ENCODE measurements at places on chromosomes 16 and 17.

DNA sequence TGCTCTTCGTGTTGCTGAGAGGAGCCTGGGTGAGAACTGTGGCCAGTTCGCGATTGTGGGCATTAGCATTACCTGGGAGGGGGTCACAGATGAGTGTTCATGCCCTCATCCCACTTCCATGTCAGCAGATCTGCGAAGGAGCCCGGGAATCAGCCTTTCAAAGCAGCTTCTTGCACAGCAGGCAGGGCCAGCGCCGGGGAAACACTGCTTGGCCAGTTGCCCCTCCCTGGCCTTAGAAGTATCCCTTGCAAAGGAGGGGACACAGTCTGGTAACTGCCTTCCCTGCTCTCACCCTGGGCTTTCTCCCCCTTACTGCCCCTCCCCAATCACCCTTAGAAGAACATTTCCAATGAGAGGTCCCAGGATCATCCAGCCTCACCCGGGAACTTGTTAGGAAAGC lies 42.8 kb upstream of the FOXF1 start:
- DNase-seq, result no peak

DNA sequence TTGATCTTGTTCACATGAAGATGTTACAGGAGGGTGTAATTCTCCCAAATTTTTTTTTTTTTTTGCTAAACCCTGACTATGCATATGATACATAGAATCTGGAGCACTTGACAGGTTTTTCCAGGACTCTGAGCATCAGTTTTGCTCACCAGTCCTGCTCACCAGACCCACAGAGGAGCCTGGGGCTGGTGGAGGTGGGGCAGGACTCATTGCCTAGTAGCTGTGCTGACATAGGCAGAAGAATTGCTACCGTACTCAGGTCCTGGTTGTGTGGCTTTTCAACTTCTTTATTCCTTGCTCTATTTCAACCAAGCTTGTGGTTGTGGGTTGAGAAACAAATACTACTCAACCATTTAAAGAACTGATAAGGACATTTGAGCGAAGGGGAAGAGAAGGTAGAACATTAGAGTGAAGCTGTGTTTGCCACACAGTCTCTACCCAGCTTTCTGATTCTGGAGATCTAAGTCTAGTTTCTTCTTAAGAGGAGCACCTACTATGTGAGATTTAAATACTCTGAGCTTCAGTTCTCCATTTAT lies 212.4 kb downstream of the UTP18 start:
- no peak for DNase-seq

GRCh38 chr17:43574896-43575525 lies 28.9 kb upstream of the ETV4 start:
- DNase-seq, result no peak

DNA sequence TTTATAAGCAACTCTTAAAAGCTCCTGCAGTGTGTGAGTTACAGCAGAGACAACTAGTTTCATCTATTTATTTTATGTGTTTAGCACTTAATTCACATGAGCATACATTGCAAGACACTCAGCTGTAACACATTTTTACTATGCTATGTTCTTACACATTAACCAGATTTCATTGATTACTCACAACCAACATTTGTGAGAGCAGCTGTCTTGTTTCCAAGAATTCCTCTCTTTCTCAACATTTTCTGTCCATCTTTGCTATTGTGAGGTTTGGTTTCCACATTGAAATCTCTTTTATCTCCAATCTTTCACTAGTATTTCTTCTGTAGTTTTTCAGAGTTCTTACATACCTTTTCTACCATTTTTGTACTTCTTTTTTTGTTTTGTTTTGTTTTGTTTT lies 51.2 kb downstream of the COPRS start:
- no peak for DNase-seq

- DNase-seq, result no peak
Measured at GRCh38 chr17:27996202-27997043, 46.1 kb upstream of the NLK start.

DNA sequence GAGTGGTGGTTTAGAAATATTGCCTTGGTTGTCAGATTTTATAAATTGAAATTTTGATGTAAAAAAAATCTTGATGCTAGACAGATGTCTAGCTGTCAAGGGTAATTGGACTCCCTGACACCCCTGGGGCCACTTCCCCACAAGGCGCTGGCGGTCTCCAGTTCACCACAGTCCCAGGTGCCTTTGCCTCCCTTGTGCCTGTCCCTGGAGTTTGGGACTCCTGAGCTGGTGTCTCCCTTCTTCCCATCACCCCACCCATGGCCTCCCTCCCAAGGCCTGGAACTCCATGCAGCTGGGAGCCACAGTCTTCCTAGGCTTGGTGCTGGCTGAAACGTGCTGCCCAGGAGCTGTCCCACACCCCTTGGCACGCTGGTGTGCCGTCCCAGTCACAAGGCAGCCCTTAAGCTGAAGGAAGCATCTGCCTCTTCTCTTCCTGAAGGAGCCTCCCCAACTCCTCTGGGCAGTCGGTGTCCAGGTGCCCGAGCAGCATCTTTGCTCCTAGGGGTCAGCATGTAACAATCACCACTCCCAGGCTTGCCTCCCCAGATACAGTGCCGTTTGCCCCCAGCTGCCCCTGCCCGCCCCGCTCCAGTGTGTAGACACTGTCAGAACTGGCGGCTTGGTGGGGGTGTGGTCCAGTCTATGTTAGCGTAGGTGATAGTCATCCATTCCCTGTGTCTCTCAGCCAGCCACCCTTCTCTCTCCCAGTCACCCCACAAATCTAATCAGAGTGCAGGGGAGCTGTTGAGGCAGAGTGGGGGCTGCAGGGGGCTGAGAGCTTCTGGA lies 26.2 kb downstream of the POLR3E start:
- DNase-seq, result no peak

DNA sequence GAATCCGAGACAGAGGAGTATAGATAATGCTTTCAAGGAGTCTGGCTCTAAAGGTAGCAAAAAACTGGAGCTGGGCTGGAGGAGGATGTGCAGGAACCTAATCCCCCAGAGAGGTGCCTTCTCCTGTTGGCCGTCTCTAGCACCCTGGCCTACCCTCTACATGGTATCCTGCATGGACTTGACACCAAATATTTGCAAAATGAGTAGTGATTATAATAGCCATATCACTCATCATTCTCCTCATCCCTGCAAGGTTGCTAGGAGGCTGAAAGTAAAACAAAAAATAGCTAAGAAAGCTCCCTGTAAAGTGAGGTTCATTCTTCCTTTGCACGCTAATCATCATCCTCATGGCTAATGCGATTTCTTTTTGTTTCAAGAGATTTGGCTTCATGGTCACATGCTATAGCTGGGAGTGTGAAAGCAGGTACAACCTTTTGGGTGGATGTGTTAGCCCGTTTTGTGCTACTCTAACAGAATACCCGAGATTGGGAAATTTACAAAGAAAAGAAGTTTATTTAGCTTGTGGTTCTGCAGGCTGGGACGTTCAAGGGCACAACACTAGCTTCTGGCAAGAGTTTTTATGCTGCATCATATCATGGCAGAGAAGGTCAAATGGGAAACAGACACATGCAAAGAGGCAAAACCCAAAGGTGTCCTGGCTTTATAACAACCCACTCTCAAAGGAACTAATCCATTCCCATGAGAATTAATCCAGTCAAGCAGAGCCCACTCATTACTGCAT lies 27.1 kb upstream of the CIITA start:
- no peak for DNase-seq

DNA sequence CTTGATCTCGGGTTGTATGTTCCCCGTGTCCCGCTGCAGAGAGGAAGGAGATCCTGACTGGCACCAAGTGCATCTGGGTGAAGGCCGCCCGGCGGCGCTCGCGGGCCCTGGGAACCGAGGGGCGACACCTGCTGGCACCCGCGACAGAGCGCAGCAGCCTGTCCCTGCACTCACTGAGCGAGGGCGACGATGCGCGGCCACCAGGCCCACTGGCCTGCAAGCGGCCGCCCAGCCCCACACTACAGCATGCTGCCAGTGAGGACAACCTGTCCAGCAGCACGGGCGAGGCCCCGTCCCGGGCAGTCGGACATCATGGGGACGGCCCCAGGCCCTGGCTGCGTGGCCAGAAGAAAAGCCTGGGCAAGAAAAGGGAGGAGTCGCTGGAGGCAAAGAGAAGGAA lies 7.5 kb downstream of the BTBD17 start:
- peak; percentile 23 for DNase-seq

- DNase-seq, result no peak
Measured at GRCh38 chr16:55690841-55691240, 35.1 kb downstream of the SLC6A2 start.

DNA sequence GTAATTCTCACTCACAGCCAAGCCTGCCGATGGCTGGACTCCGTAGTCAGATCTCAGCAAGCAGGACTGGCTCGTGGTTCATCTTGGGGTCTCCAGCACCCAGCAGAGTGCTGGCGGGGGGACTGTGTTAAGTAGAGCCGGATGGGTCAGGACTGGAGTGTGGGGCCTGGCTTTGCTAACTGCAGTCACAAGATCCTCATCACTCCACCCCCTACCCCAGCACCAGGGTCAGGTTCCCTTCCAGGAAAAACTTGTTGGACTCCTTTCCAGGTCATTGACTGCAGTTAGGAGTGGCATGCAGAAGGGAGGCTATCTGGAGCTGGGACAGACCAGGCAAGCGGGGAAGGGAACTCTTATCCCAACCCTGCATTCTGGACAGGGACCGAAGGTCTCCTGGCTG lies 6.0 kb downstream of the CIITA start:
- no peak for DNase-seq

DNA sequence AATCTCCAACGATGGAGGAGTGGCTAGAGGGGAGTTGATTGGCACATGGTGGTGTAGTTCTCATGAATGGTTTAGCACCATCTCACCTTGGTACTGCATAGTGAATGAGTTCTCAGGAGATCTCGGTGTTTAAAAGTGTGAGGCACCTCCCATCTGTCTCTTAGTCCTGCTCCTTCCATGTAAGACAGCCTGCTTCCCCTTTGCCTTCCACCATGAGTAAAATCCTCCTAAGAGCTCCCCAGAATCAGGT lies 428.8 kb upstream of the MAF start:
- no peak for DNase-seq

GRCh38 chr17:62675260-62675659 lies 47.8 kb downstream of the MRC2 start:
- no peak for DNase-seq

DNA sequence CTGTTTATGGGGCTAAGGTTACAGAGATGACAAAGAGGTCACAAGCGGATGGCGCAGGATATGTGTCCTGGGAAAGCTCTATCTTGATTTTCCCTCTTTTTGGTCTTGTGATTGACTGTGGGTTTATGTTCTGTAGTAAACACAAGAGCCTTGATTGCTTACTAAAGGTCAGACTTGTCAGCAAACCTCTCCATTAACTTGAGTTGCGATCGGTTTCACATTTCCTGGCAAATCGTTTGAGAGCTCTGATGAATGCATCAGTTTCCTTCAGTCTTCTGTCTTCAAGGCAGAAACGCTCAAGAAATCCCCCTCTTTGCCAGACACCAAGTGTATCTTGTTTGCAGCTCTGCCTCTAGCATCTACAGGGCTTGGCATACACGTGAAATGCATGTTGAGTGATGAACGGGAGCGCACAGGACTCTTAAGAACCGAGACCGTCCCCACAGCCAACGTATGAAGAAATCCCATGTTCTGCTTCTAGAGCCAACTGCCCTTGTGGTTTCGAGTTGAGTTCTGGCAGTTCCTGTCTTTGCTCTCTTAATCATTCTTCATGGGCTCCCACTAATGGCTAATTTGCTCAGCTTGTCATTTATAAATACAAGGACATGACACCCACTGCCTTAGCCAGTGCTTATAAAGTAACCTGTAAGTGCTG lies 143.3 kb downstream of the PITPNC1 start:
- DNase-seq, result no peak

DNA sequence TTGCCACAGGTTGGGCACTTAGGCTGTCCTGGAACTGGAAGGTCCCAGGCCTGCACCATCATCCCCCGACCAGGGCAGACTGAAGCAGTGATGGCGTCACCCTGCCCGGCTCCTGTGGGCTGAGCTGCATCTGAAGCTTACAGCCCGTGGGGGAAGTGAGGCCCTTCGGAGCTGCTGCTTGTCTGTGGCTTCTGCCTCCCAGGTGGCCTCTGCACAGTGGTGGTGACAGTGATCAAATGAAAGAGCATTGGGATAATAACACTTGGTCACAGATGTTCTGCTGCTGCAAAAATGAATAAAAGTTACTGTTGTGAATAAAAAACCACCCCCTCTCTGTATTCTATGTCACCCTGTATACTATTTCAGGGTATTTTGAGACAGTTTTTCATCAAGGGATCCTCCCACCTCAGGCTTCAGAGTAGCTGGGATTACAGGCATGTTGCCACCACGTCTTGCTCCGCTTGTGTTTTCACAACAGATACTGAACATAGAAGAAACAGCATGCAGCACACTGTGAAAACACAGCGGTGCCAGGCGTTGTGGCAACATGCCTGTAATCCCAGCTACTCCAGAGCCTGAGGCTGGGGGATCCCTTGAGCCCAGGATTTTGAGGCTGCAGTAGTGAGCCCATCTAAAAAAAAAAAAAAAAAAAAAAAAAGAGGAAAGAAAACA lies 165.0 kb downstream of the LGALS9B start:
- no peak for DNase-seq

- DNase-seq, result no peak
Measured at GRCh38 chr16:57426356-57426755, 20.8 kb downstream of the CIAPIN1 start.

DNA sequence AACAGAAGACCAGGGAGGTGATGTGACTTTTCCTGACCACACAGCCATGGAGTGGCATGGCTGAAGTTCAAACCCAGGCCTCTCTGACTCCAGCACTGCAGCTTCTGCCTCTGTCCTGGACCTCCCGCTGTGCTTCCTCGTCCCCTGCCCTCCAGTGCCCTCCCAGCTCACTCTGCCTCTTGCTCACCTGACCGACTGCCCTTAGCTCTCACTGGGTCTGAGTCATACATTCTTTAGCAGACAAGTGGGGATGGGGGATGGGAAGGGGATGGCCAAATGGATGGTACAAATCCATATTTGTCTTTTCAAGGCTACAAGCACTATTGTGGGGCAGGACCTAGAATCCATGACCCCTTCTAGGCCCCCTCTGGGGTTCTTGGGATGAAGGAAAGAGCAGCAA lies 33.0 kb downstream of the PITPNM3 start:
- no peak for DNase-seq

DNA sequence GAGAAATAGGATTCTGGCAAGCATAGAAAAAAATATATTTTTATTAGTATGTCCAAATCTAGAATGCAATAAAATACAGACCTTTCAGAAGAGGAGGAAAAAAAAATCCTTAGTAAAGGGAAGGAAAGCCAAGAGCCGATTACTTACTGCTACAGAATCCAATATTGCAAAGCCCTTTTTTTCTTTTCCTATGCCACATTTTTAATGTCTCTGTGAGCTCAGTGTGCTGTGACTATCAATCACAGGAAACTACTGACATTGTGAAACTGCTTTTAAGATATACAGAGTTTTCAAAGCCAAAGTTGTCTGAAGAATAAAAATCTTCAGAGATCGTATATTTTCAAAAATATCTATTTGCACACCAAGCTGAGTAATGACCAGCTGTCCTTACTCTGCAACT lies 120.4 kb downstream of the CHD9NB start:
- no peak for DNase-seq

GRCh38 chr16:85428168-85428898 lies 184.8 kb upstream of the GSE1 start:
- peak; percentile 32 for DNase-seq

GRCh38 chr17:68957944-68958343 lies 2.8 kb upstream of the ABCA8 start:
- DNase-seq, result no peak

All from activated CD4-positive, alpha-beta T cell treated with anti-CD3 and anti-CD28 coated beads, Interleukin-2, amount 50 U/mL, for 4 hours (primary cell).